ENCODE measurements at places on chromosomes 7 and 10.

- DNase-seq = no peak
These were observed 345.0 kb upstream of the STEAP1 start for GRCh38 chr7:89809291-89809690.

DNA sequence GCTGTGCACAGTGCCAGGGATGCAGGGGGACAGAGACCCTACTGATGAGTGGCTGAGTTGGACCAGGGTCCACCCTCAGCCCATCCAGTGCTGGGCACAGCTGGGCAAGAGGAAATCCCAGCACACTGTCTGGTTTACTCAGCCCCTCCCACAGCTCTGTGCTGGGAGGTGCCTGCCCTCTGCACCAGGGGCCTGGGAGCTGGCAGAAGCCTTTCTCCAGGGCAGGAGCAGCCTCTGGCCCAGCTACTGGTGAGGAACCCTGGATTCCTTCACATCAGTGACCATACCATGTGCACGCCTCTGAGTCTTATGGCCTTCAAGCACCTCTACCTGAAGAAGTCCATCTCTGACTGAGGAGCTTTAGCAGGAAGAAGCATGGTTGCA lies 25.9 kb upstream of the C10orf71 start:
- DNase-seq = no peak

DNA sequence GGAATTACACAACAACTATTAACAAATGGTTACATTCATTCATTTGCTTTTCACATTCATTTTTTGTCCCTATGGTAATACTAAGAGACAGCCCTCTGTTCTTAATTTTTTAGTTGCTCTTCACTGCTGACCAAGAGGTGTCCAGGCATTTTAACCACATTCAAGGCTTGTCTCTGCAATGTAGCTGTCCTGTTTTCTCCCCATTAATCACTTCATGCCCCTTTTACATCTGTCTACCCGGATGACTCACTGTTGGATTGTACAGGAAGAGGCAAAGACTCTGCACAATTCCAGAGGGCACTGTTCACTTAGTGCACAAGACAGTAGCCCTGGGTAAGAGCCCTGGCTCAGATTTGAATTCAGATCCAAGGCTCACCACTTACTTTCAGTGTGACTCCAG lies 168.5 kb downstream of the NOC3L start:
- DNase-seq = no peak

- DNase-seq = no peak
These were observed 54.3 kb upstream of the WAC start for GRCh38 chr10:28478646-28479045.

DNA sequence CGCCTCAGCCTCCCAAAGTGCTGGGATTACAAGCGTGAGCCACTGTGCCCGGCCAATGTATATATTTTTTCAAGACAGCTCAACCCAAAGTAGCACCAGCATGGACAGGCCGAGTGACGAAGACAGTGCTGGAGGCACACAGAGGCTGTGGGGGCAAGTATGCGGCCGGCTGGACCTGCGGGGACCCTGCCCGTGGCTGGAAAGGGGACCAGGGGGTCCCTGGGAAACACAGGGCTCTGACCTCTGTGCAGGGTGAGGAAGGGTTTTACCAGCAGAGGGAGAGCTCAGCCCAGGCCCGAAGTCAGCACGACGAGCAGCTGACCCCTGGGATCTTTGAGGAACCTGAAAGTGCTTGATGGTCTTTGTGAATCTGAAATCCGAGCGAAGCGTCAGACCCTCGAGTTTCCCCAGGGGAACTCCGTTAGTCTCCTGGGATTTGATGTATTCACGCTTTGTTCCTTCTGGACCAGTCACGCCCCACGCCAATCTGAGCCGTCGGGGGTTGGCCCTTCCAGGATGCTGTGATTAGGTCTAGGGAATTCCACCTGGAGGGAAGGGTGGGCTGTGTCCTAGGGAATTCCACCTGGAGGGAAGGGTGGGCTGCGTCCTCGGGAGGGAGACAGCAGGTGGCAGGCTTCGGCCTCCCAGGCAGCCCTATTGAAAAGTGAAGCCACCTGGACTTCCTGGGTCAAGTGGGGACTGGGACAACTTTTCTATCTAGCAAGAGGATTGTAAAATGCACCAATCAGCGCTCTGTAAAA lies 10.9 kb upstream of the ZFAND2A start:
- no peak for DNase-seq

DNA sequence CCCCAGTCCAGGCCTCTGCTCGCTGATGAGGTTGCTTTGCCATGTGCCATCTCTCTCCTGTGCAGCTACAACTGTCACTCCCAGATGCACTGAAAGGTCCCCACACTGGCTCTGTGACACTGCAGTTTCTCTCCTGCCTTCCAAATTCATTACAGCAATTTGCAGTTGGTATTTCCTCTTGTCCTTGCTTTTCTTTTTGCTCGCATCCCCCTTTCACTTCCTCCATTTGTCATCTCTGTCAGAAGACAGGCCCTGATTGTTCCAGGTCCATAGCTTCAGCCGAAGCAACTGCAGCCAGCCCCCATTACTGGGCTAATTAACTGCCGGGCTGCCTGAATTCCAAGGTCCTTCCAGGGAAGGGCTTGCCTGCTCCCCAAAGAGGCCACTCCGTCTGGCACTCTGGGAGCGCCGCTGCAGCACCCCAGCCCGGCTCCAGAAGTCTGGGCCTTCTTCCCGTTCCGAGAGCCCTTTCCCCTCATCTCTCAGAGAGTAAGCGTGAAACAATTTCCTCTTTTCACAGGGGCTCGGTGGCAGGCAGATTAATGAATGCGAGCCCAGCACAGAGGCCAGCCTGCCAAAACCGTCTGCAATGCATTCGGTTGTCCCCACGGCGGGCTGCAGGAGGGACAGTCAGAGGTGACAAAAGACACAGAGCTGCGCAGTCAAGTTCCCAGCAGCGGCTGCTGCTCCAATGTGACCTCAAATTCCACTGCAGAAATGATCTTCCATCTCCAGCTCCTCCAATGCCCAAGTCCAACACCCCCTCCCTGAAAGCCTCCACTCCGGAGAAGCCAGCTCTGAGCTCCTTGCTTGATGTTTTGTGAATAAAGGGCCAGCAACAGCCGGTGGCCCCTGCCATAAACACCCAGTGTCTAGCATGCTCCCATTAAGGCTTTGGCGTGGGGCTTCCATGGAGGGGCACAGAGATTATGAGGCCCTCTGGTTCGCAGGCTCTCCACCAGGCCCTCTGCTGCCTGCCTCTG lies 279.4 kb upstream of the HABP2 start:
- DNase-seq = peak; percentile 18

DNA sequence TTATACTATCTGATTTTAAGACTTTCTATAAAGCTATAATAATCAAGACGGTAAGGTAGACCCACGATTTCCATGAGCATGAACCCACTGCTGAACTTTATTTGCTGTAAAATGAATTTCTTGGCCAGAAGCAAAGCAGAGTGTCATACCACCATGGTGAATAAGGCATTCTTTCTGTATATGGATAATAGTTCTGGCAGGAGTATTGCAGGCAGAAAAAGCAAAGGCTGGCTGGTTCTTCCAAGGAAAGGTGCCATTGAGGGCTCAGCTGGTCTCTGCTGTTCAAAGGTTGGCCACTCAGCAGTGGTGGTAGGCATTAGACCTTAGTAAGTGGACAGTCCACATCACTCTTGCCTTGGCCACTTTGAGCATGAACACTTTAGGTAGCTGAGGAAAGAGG lies 104.1 kb upstream of the KCNMA1 start:
- DNase-seq = no peak

DNA sequence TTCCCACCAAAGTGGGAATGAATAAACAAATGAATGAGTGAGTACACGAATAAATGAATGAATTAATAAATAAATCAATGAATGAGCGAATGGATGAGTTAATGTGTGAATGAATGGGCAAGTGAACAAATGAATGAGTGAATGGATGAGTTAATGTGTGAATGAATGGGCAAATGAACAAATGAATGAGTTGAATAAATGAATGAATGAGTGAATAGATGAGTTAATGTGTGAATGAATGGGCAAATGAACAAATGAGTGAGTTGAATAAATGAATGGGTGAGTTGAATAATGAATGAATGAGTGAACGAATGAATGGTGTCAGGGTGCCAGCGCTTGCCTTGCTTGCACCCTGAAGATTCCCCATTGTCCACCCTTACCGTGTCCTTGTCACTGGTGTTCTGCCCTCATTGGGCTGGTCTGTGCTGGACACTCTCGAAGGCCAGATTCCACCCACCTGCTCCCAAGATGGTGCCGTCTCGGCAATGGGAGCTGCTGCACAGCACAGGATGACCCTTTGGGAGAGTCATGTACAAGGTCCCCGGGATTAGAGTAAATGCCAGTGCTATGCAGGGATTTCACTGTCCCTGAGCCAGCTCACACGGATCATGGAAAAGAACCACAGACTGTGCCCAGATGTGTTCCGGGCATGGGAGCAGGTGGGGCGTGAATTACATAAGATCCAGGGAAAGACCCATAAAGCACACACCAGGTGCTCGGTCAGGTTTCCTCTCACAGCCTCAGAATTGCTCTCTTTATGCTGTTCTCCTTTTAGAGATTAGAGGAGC lies 83.2 kb downstream of the CAMK1D start:
- no peak for DNase-seq

DNA sequence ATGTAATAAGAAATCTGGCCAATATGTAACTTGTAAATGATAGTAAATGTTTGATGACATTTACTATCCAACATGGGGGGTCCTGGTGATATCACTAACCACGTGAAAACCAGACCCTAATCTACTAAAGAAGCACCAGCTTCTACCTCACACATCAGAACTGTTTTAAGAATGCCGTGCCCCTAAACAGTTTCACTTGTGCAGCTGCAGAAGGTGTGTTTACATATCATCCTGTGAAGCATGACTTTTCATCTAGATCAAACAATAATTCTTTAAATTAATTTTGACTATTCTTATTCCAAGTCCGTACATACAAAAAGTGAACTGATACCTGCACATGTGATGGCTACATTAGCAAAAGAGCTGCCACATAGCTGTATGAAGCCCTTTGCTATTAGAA lies 61.0 kb downstream of the STEAP1B start:
- no peak for DNase-seq

DNA sequence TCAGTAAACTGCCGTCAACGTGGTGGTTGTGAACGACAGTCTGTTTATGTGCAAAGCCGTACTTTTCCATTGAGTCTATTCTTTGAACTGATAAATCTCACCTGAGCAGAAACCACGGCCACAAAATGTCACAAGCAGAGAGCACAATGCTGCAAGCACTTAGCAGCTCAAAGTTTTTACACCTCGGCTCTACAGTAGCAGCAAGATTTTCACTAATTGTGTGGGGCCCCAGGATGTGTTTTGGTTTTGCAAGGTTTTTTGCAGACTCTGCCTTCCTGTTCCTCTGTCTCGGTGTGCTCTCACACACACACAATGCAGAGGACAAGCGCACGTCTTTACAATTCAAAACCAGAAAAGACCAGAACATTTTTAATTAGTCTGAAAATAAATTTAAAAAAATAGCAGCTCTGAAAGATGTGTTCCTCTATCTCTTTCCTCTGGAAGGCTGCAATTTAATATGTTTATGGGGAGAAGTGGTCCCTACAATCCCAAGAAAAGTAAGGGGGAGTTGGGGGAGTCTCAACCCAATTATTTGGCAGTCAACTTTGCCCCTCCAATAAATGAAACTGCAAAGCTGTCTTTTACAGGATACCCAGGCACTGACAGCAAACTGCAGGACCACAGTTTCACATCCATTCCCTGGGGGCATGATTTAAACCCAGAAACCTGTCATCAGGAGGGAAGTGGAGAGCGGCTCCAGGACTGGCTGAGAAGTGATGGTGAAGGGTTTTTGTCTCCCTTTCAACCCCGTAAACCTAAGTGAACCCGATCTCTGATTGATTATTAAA lies 73.8 kb upstream of the SFMBT2 start:
- no peak for DNase-seq

- no peak for DNase-seq
These were observed 132.1 kb upstream of the BTBD16 start for GRCh38 chr10:122138831-122139625.

- peak; percentile 47 for DNase-seq
These were observed 95.8 kb downstream of the HIP1 start for GRCh38 chr7:75642810-75643486.

- peak; percentile 92 for DNase-seq
These were observed at the start of gene IQCE for GRCh38 chr7:2558629-2559282. Gene IQCE, plus strand, starts transcription at chr7:2558979. Its CDS starts 203 bp downstream, at chr7:2559182.

DNA sequence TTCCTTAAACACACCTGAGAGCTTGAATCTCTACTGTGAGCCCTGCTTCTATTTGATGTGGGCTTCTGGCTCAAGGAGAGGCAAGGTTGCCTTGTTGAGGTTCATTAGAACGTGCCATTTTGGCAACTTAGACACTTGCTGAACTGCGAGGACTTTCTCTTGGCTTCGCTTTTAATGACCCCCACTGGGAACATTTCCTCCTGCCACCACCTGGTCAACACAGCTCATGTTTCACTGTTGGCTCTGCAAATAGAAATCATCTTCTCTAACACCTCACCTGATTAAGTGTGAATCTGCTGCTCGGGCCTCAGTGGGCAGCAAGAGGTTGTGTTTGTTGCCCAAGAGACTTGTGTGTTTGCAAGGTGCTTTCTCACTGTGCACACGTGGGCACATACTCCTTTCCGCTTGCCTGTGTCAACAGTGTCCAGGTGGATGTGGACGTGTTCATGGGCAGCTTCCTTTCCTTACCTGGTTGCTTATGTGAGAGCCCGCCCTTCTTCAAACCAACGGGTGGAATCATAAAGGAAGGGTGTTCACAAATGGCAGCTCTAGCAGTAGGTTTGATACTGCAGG lies 147.0 kb downstream of the NRP1 start:
- DNase-seq = no peak

DNA sequence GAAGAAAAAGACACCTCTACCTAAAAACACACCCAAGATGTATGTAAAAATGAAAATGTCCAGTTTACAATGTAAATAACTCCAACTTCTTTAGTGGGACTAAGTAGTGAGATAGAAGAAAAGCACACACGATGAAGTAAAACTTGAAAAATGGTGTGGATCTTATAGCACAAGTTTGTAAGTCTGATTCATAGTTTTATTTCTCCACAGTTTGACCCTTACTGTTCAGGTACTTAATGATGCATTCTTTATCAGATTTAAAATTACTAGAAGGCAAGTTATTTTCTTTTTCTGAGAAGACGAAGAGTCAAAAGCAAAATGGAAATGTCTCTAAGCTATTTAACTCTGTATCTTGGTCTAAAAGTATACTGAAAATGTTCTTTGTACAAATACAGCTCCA lies 6.1 kb downstream of the NAMPT start:
- DNase-seq = no peak

DNA sequence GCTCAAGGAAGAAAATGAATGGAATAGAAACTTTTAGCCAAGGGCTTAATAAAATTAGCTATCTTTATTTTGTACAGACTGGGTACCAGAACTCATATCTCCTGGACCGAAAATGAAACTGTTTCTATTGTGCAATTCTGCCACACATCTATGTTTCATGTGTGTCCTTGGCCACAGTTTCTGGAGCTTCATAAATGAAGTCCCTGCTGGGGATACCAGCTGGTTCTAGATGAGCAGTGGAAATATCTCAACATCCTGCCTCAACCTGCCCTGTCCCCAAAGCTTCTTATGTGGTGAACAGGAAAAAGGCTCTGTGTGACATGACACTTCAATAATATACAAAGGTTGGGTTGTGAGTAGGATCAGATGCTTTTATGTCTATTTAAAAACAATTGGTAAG lies 310.1 kb upstream of the SORCS1 start:
- DNase-seq = no peak

- no peak for DNase-seq
These were observed 80.9 kb downstream of the SORBS1 start for GRCh38 chr10:95480102-95480900.

Measured in mucosa of descending colon (tissue), 3 donors.